Hypothalamus (tissue), 51 donors: ENCODE measurements at places on chromosomes 6 and 20.

- no peak for DNase-seq
These were observed 19.3 kb downstream of the ZNF334 start for GRCh38 chr20:46494077-46494476.

GRCh38 chr6:90514496-90514895, 72.4 kb downstream of the MAP3K7 start:
- DNase-seq, result no peak

- DNase-seq, result no peak
These were observed 114.1 kb downstream of the DOK5 start for GRCh38 chr20:54589402-54590030.

DNA sequence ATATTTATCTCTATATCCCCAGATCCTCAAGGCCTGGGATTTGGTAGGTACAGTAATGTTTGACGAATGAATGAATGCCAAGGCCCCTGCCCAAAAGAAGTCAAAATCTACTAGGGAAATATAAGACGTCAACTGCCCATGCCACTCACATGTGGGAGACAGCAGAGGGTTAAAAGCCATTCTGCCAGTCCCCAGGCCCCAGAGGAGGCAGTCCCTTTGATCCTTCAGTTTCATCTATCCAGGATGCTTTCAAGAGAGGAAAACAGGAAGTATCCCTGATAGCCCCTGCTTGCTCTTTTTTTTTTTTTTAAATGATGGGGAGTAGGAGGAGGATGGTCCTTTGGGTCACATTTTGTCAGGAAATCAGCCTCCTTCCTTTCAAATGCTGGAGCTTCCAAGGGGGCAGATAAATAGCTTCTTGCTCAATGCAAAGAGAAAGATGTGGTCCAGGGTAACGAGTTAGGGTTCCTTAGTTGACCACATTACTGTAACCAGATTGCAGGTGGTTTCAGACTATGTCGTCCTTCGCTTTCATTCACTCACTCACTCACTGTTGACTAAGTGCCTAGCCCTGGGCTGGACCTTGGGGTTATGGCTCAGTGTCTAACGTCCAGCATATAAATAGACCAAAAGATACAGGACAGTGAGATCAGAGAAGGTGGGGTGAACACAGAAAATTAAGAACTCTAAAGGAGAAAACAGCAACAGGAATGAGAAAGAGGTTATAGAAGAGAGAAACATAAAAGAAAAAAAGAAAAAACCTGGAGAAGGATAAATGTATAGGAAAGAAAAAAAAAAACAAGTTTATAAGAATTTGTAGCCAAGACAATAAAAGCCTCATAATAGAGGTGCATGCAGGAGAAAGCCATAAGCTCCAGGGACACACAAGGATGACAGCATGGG, 64.6 kb upstream of the PIM1 start:
- no peak for DNase-seq

GRCh38 chr6:123945386-123945785, 141.7 kb downstream of the NKAIN2 start:
- DNase-seq, result no peak

DNA sequence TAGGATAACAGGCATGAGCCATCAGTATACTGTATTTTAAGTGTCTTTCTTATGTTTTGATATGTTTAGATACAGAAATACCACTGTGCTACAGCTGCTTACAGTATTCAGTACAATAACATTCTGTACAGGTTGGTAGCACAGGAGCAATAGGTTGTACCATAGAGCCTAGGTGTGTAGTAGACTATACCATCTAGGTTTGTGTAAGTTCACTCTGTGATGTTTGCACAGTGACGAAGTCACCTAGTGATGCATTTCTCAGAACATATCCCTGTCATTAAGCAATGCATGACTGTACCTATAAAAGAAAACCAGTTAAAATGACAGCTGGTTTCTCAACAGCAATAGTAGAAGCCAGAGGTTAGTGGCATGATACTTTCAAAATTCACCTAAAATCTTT, 3.0 kb upstream of the ZBTB24 start:
- no peak for DNase-seq

DNA sequence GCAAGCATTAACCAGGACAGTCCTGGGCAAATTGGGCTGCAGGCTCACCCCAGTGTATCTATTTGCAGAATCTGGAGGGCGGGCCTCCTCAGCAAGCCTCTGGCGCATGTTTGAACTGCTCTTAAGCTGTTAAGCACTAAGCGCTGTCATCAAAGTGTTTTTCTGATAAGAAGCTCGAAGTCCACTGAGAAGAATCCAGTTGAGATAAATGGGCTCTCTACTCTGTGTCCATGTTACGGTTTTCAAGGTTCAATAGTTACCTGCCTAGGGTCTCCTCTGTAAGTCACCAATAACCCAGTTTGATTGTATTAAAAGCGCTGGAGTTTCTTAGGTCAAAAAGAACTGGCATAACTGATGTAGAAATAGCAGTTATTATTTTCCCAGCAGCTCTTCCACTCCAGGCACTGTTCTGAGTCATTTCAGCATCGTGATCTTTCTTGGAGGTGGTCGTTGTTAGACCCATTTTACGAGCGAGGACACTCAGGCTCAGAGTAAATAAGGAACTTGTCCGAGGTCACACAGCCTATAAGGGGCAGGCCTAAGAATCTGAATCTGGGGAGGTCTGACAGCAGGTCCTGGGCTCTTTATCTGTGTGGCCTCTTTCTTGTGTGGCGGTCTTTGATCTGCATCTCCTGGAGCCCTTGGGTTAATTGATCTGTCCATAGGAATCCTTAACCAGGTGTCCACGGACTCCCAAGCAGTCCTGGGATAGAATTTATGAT, 207.4 kb upstream of the ZNF217 start:
- no peak for DNase-seq

DNA sequence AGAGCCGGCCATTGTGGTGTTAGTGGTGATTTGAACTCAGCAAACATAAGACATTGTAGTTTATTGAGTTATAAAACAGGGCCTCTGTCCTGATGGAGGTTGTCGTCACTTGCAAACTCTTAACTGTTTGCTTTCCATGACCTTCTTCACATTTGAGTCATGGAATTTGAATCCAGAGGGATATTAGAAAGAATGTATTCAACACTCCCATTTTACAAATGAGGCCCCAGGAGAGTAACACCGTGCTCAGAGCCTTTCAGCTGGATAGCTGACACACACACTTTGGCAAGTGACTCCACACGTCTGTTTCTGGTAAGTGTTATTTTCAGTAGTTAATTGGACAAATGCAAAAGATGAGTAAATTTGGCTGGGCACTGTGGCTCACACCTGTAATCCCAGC, 72.4 kb upstream of the XRN2 start:
- no peak for DNase-seq

DNA sequence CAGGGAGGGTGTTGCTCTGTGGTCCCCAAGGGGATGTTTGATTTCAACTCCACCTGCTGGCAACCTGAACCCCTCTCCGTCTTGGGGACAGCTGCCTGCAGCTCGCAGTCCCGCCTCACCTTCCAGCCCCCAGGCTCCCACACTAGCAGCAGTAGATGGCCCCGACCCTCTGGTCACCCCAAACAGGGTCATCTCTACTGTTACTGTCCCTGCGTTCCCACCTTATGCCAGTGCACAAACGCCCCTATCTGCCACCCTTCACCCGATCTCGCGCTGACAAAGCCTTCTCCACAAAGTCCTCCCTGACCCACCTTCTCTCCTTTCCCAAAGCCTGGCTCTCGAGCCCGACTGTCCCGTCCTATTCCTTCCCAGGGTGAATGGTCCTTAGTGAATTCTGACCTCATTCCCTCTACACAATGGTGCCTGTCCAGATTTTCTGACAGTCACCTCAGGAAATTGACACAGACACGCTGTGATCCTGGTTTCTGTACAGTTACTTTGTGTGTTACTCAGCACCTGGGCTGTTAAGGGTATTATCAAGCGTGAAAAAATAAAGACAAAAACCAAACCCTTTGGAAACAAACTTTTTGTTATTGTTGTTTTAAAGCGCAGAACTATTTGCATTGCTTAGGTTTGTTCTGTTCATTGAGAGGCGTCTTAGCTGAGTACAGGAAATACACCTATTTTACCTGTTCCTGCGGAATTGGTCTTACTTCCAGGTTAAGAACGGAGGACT, 728 bp downstream of the FUT9 start:
- no peak for DNase-seq

GRCh38 chr6:167113935-167114910, 8.7 kb upstream of the CCR6 start:
- DNase-seq, result no peak

- no peak for DNase-seq
These were observed 559 bp upstream of the EYA4 start for GRCh38 chr6:133240511-133241085.

DNA sequence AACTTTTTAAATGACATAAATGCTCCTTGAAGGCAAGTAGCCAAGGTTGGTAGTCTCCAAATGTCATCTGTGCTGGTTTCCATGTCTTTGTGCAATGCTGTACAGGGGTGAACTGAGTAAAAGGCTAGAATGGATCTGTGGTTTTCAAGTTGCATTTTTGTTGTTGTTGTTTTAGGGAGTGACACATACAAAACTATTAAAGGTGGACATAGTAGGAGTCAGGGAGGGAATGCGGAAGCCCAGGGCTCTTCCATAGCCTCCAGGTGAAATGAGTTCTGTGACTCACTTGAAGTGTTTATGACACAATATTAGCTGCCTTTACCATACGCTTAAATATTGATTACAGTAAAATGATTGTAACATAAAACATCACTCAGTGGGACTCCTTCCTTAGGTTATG, 22.5 kb upstream of the QKI start:
- no peak for DNase-seq

DNA sequence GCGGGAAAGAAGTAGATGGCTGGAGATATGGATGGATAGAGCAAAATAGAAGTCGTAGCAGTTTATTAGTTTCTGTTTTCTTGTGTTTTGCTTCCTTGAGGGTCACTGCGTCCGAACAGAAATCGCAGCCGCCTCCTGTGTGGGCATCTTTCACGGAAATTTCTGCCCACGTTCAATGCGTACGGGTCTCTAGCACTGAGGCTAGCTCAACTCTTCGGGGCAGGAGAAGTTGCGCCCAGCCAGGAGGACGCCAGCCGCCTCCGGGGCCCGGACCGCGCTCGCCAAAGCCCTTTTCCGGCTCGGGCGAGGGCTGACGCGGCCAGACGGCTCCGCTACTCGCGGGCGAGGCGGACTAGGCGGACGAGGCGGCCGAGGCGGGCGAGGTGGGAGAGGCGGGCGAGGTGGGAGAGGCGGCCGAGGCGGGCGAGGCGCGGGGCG, 814 bp downstream of the TFAP2B start:
- DNase-seq, result no peak

DNA sequence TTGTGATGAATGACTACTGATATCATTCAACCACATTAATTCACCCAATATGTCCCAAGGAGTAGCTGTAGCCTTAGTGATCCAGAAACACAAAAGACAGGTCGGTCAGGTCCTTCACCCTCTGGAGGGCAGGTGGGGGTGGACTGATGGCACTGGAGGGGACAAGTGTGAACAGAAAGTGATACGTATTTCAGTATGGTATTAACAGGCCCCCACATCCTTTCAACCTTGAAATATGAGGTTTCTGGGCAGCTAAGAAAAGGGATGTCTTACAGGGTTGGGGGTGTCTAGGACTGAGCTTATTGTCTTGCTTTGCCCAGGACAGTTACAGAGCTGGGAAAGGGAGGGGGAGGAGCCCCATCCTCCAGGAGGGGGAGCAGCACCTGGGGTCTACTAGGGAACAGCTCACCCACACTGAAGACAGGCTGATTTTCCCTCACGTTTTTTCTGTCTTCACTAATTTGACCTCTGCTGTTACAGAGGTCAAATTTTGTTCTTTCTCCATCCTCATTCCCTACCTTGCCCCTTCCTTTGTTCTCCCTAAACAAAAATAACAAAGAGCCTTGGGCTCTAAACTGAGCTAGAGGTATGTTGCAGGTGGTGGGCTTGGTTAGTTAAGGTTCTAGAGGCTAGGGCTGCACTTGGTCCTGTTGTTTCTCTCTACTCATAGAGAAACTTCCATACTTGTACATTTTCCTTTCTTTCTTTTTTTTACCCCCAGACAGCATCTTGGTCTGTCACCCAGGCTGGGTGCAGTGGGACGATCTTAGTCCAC, 38.0 kb upstream of the EEF1A1 start:
- no peak for DNase-seq

DNA sequence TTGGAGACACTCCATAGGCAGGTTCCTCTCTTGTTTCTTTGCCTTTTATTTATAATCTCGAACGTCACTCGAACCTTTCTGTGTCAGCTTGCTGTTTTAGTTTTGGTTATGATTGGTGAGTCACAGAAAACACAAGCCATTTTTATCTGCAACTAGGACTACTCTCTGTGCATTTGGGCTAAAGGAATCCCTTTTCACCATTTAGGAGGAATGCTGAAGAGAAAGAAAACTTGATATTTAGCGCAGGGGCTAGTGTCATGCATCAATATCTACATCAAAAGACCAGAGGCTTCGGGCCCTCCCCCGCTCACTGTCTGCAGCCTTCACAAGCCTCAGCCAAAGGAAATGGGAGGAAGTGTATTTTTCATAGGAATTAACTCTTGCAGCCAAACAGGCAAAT, 507.8 kb upstream of the CITED2 start:
- DNase-seq, result no peak

- DNase-seq, result no peak
These were observed 1234.7 kb upstream of the GJE1 start for GRCh38 chr6:140897804-140898573.

DNA sequence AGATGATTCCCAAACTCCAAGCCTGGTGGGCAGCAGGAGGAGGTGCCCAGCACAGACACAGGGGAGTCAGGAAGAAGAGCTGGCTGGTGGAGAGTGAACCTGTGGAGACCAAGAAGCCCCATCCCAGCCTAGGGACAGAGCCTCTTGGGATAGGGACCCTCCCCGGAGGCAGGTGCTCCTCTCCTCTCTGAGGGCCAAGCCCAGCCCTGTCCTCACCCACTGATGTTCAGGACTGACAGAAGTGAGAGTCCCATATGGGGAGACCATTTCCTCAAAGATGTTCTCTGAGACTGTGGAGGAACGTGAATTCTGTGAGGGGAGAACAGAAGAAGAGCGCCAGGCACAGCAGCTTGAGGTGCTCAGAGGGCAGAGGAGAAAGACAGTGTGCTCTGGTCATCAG, 2.4 kb upstream of the EBF4 start:
- no peak for DNase-seq

GRCh38 chr6:105553171-105553570, 150.3 kb upstream of the PREP start:
- no peak for DNase-seq

- no peak for DNase-seq
These were observed 113.7 kb downstream of the CLIC5 start for GRCh38 chr6:45901767-45902650.

DNA sequence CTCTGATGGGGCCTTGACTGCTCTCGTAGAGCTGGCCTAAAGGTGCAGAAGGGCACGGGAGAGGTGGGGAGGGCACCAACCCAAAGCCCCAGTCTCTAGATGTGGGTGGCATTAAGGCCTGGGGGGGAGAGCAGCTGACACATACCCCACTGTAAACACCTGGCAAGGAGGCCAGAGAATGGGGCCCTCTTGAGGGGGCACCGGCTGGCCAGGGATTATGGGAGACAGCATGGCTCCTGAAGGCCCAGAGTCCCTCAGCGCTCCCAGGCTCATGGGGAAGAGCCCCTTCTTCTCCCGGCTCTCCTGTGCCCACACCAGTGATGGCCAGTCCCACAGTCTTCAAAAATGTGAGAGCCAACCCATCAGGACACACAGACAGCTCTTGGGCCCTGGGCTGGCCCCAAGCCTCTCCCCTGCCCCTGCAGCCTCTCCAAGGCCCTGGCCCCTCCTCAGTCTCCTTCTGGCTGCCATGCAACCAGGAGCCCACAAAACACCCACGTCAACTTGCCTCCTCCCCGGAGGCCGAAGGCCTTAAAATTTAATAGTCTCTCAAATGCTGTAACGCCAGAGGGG, 58.2 kb upstream of the FOXP4 start:
- no peak for DNase-seq

- DNase-seq, result no peak
These were observed 12.3 kb downstream of the DDX27 start for GRCh38 chr20:49231471-49231870.

GRCh38 chr20:4335722-4336121, 320.4 kb upstream of the RNF24 start:
- DNase-seq, result no peak
